ENCODE measurements at places on chromosomes 2 and 18.
A peak's percentile ranks its signal among the peaks of the same experiment; 100 is the strongest.

- no peak for DNase-seq
Observed at GRCh38 chr2:36453652-36454051, 98.1 kb downstream of the CRIM1 start.

DNA sequence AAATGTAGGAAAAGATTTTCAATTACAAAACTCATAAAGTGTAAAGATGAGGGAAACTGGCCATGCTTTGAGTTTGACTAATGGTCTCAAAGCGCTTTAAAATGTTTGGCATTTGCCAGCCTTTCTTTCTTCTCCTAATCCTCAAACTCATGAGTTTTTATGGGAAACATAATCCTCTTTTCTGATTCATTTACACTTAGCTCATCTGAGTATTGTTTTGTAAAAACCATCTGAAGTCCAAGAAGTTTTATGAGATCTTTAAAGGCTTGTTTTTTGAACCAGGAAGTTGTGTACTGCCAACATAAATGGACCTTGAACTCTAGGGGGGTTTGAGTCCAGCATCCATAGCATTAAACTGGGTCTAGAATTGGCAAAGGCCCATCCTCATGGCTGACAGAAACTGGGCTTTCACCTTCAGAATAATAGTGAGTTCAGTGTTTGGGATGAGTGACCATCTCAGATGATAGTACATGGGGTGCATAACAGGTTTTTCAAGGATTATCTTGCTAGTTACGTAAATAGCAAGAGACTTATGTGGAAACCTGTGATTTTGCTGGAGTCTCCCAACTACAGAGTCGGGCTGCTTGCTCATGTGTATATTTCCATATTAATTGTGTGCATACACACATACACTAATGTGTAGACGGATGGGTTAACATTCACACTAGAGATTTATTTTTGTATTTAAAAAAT lies 3.8 kb upstream of the LTBP1 start:
- DNase-seq, result no peak

DNA sequence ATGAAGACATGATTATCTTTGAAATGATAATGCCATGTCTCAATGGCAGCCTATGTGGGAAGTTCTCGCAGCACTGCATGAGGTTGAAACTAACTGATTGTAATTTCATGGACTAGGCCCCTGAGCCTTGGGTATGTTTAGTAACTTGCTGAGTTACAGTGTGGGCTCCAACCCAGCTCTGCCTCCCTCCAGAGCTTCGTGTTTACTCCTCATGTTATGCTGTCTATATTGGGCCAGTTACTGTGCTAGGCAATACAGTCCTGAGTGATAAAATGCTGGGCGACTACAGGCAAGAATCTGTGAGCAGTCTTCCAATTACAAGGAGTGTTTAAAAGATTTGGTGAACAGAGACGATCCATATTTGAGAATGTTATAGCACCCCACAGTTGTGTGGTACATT lies 530.1 kb upstream of the CDH2 start:
- DNase-seq, result no peak

- DNase-seq, result peak; percentile 4
Observed at GRCh38 chr2:82790206-82791021, 1668.7 kb downstream of the SUCLG1 start.

GRCh38 chr2:199201539-199201938 lies 256.2 kb downstream of the SATB2 start:
- no peak for DNase-seq

GRCh38 chr2:55947752-55948151 lies 24.2 kb upstream of the EFEMP1 start:
- no peak for DNase-seq

DNA sequence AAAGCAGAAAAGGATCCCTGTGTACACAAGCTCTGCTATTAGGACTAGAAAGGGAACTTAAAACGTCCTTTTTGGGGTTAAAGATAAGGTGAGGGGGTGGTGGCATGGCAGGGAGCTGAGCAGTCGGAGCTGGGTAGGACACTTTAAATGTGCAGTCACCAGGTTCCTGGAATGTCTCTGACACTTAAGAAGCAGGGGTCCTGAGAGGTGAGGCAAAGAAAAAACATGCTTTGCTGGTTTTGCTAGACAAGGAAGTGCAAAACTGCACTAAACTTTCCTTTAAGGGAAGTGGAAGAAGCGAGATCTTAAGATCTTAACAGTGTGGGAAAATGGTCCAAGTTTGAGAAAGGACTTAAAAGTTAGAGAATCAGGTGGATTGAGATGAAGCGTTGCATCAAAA lies 99.5 kb upstream of the MAP3K20 start:
- DNase-seq, result no peak

- no peak for DNase-seq
Observed at GRCh38 chr2:240986787-240987411, 11.5 kb upstream of the SNED1 start.

GRCh38 chr18:35971661-35972196 lies 750 bp upstream of the RMP24 start:
- peak; percentile 88 for DNase-seq

GRCh38 chr2:36294316-36294721 lies 61.3 kb upstream of the CRIM1 start:
- DNase-seq, result no peak

- no peak for DNase-seq
Observed at GRCh38 chr2:239114119-239114581, 266.3 kb downstream of the TWIST2 start.

DNA sequence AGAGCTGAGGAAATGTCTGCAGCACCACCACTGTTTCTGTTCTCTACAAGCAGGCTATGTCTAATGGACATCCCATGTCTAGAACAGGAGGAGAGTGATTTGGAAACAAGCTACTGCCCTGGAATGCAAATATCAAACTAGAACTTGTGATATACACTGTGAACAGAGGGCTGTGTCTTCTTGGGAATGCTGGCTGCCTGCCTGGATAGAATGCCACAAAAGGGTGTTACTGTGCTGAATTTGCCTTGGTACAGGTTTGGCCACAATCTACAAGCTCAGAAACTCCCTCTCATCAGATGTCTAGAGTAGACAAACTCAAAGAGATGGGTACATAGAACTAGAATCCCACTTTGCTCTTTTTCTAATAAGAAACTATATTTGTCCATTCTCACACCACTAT lies 170.5 kb downstream of the NYAP2 start:
- no peak for DNase-seq

GRCh38 chr2:9979977-9980376 lies 28.5 kb downstream of the GRHL1 start:
- DNase-seq, result no peak

DNA sequence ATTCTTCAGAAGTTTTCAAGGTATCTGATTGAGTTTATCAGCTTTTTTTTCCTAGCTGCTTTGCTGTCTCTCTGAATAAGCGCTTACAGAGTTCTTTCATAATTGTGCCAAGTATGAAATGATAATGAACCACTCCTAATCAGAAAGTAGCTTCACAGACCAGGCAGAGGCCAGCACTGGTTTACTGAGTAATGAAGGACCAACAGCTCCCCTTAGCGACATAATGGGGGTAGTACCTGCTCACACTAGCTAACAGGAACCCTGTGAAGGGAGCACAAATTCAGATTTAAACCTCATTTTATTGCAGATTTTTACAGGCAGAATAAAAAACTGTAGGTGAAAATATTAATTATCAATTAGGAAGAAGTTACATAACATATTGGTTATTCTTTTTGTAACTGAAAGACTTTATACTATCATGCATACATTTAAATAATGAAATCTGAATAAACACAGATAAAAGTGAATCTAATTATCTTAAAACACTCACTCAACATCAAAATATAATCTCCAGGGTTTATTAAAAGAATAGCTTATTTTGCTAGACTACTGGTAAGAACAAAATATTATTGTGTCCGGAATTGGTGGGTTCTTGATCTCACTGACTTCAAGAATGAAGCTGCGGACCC lies 53.7 kb upstream of the LRRC30 start:
- peak; percentile 38 for DNase-seq

DNA sequence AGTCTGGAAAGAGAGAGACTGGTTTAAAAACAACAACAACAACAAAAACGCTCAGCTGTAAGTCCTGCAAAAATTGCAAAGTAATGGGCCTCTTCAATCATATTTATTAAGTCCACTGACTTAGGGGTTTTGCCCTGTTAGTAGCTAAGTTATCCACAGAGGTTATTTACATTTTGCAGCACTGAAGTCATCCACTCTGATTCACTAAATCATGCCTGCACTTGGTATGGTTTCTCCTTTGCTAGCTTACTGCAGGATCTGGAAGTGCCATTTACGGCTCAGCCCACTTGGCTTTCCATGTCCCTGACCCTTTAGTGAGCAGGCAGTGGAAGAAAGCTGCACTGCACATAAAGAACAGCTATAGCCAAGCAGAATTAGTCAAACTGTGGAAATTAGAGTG lies 484.4 kb downstream of the NRXN1 start:
- DNase-seq, result no peak

DNA sequence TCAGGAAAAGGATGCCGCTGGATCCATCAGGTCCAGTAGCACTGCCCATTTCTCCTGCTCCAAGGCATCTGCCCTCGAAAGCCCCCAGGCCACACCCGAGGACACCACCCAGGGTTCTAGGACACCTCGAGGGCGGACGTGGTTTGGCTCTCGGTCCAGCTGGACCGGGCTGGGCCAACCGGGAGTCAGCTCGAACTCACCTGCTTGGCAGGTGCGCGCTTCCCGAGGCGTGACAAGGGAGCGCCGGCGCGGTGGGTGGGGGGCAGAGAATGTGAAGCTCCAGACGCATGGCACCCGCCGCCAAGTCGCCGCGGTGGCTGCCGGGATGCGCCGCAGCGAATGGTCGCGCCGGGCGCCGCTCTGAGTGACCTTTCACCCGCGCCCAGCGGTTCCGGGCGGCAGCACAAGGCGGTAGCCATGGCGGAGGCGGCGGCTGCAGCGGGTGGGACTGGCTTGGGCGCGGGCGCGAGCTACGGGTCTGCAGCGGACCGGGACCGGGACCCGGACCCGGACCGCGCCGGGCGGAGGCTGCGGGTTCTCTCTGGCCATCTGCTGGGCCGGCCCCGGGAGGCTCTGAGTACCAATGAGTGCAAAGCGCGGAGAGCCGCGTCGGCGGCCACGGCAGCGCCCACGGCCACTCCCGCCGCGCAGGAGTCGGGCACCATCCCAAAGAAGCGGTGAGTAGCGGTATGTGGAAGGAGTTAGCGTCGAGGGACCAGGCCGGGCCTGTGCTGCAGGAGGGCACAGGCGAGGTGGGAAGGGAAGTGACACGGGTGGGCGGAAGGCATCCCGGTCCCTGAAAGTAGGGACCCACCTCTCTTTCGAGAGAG lies at the start of gene AGPS:
Gene AGPS (plus strand): TSS at position 401 of the 830 bp plus-strand sequence. CDS start 17 bp downstream, at position 418.
- DNase-seq, result peak; percentile 59

GRCh38 chr2:26704441-26704977 lies 12.0 kb downstream of the KCNK3 start:
- no peak for DNase-seq

- no peak for DNase-seq
Observed at GRCh38 chr2:221715523-221716247, 143.6 kb upstream of the EPHA4 start.

DNA sequence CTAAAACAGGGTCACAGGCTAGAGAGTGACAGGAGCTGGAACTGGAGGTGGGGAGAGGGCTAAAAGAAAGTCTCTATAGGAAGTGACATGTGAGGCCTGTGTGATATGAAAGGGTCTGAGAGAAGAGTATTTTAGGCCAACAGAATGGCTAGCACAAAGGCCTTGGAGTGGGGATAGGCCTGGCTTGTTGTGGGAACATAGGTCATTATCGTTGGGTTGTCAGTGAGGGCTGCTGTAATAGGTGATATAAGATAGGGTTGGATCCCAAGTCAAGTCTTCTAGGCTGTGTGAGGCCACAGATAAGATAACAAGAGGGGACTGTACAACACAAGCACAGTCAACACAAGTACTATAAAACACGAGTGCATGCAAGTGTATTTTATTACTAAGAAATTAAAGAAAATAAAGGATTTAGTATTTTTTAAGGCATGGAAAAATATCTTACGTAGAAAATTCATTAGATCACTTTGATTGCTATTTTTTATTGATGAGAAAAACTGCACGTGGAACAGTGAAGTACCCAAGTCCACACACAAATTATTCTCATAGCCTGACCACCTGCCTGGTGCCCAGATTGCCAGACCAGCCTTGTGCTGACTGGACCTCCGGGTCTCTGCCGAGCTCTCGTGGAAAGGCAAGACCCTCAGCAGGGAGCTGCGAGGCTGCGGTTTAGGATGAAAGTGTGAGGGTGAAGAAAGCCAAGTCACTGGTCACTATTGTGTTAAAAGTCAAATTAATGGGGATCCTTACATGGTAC lies 14.1 kb downstream of the LTBP1 start:
- DNase-seq, result no peak

- DNase-seq, result no peak
Observed at GRCh38 chr2:176085861-176086771, 2.4 kb upstream of the EVX2 start.

GRCh38 chr18:67428158-67428557 lies 88.4 kb downstream of the DSEL start:
- no peak for DNase-seq

GRCh38 chr2:7611750-7612149 lies 694.5 kb downstream of the RNF144A start:
- no peak for DNase-seq

Measured in NCI-H1092 treated with DMSO at 0.1 percent for 48 hours (cell line).